Hematopoietic multipotent progenitor cell (in vitro differentiated cells): ENCODE measurements at places on chromosomes 4 and X.

DNA sequence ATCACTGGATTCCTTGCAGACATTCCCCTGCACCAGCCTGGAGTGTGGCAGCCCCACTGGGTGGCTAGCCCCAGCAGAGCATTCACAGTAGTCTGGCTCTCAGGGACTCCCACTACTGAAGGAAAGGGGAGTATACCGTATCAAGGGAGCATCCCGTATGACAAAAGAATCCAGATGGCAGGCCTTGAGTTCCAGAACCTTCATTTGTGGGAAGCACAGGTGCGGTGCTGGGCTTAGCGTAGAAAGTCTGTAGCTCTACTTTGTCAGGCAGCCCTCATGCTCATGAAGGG, 79.6 kb downstream of the CENPC start:
- DNase-seq = no peak

GRCh38 chr4:143390764-143391163, 54.1 kb downstream of the GAB1 start:
- no peak for DNase-seq

DNA sequence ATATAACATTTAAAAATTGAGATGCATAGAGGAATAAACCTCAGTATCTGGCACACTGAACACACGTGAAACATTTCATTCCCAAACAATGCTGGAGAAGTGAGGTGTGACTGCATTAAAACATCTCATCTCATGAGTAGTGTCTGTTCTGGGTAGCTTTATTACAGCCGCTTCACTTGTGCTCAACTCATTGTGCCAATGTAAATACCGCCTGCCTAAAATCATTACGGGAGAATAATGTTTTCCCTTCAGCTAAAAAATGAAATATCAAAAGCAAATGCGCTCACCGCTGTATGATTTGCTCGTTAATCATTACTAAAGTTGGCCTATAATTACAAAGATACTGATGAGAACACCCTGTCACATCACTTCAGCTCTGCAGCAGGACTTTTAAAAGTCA, 110.2 kb upstream of the PRPS2 start:
- DNase-seq = no peak

- DNase-seq = no peak
Measured at GRCh38 chr4:4320951-4321714, 31.1 kb downstream of the ZBTB49 start.

- no peak for DNase-seq
Measured at GRCh38 chr4:60617731-60618130, 582.4 kb upstream of the ADGRL3 start.

GRCh38 chr4:73583666-73584065, 36.6 kb downstream of the RASSF6 start:
- DNase-seq = no peak

DNA sequence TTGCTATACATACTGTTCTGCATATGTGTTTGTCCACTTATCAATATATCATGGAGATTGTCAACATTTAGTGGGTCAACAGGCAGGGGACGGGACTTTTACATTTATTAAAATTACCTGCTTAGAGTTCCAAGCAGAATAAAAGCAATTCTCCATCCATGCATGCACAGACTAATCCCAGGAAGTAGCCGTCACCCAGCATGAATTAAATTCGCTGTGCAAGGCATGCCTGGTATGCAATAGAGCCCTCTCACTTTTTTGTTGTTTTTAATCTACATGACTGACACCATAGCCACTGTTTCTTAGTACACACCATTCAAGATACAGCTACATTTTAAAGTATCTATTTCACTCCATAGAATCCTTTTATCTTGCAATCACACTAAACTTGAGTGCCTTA, 108.9 kb downstream of the USP46 start:
- DNase-seq = no peak

DNA sequence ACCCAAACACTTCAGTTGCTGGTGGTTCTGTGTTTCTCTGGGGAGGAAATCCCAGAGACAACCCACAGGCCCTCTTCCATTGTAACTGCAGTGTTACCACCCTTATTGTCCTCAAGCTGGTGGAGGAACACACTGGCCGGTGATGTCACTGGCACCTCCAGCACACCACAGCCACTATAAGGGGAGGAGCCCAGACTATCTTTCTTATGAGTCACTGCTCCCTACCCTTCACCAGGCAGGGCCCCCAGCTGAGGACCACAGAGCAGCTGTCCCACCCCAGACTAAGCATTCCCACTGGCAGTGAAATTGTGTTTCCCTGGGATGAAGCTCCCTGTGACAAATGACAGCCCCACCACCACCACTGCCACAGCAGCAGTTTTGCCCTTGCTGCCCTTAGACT, 171.8 kb upstream of the FGF16 start:
- DNase-seq = no peak

GRCh38 chrX:23885803-23886202, 21.9 kb downstream of the APOO start:
- no peak for DNase-seq
